Stimulated activated CD4-positive, alpha-beta T cell treated with anti-CD3 and anti-CD28 coated beads, Interleukin-2, amount 100 ng/mL, for 48 hours (primary cell): ENCODE measurements at places on chromosomes 16 and 17.
A peak's percentile ranks its signal among the peaks of the same experiment; 100 is the strongest.

DNA sequence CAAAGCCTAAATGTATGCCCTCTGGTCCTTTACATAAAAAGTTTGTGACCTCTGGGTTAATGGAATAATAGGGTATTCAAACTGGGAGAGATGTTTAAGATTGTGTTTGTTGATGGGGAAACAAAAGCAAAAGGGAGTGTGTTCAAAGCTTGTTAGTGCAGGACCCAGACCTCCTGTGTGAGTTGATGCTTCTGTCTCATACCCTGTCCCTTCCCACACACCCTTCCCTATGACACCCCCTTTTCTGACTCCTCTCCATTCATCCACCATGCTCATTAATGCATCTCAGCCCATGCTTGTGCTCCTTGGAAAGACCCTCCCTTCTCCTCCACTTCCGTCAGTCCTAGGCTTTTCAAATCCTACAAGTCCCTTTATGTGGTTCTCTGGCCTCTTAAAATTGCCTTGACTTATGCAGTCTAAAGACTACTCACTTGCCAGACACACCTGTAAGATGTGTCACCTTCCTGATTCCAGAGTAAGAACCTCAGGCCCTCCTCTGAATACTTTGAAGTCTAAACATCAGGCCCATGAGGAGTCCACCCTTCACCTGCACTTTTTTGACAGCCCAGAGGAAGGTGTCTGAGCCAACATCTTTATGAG is 128.0 kb upstream of the CACNG5 start:
- DNase-seq, result no peak

DNA sequence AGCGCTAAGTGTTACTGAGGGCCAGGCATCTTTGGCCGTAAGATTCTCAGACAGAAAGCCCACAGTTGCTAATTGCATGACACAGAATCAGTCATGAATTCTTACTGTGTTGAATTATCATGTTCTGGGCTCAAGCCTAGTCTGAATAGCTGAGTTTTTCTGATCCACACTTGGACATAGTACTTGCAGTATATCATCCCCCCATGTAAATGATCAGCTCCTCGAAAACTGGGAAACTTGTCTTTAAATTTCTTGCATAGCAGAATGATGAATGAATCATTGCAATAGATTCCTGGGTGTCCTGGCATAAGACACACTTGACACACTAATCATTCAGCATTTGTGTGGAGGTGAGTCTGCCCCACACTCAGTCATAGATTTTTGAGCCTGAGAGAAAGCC is 2.2 kb downstream of the MLYCD start:
- no peak for DNase-seq

GRCh38 chr17:69326377-69327059 is 415 bp downstream of the ABCA5 start:
- DNase-seq, result no peak

DNA sequence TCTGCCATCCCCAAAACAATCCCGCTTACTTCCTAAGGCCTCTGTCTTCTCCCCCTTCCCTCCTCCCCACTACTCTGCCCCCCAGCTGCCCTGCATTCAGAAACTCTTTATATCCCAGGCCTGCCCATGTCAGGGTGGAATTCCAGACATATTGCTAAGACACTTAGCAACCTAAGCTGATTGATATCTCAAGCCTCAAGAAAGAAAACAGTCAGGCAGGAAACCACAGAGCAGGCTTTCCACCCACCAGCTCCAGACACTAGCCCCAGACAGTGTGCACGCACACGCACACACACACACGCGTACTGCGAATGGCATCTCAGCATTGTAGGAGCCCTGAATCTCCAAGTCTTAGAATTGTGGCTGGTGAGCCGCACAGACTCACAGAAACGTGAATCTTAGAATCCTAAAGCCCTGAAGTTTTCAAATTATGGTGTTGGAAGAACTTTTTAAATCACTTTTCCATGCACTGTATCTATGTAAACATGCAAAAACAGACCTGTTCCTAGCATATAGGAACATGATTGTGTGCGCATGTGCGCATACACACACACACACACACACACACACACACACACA is 8.8 kb upstream of the LPCAT2 start:
- peak; percentile 15 for DNase-seq

- DNase-seq, result no peak
These were observed 41.3 kb upstream of the ZCCHC14 start for GRCh38 chr16:87534030-87534653.

DNA sequence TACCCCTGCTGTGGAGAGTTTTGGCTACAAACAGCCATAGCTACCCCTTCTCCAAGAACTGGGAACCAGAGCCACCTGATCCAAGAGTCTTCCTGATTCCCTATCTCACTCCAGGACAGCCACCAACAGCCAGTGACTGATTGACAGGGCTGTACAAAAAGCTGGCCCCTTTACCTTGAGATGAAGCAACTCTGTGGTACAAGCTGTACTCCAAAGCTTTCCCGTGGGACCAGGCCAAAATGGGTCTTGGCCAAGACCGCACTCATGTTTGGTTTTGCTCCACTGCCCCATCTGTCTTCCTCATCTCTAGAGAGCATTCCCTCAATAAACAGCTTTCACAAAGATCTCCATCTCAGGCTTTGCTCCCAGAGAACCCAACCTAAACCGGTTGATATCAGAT is 43.6 kb downstream of the RNF157 start:
- DNase-seq, result no peak

DNA sequence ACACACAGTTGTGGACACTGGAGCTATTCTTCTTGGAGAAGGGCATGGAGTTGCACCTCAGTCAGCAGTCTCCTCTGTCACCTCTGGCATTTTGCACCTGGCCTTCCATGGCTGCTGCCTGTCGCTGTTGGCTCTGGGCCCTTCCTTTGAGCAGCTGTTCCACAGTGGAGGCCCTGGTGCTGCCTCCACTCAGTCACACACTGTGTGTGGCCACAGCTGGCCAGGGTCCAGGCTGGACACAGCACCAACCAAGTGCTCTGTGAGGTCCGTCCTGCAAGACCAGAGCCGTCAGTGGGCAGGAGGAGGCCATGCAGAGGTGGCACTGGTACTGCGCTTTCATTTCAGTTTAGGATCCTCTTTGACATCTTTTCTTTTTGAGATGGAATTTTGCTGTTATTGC is 21.6 kb upstream of the MED9 start:
- DNase-seq, result no peak

- DNase-seq, result no peak
These were observed 14.7 kb downstream of the MPG start for GRCh38 chr16:92431-93339.

DNA sequence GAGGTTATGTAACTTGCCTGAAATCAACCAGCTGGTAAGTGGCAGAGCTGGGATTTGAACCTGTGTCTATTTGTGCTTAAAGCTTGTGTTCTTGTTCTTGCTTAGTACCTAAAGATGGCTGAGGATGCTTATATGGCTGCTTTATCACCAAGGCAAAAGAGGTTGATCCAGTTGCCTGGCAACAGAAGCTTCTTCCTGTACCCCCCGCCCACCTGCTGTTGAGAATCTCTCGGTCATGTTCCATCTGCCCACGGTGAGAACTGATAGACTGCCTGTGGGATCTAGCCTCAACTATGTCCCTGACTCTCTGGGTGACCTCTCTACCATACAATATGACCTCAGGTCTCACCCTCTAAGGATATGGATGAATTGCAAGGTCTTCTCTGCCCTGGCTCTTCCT is 60.7 kb downstream of the ABCC6 start:
- DNase-seq, result no peak

GRCh38 chr17:43778337-43779144 is at the start of gene DUSP3:
TSS of gene DUSP3 (minus strand) at chr17:43778977. CDS start at chr17:43778924, 53 bp downstream.
- DNase-seq, result peak; percentile 58

DNA sequence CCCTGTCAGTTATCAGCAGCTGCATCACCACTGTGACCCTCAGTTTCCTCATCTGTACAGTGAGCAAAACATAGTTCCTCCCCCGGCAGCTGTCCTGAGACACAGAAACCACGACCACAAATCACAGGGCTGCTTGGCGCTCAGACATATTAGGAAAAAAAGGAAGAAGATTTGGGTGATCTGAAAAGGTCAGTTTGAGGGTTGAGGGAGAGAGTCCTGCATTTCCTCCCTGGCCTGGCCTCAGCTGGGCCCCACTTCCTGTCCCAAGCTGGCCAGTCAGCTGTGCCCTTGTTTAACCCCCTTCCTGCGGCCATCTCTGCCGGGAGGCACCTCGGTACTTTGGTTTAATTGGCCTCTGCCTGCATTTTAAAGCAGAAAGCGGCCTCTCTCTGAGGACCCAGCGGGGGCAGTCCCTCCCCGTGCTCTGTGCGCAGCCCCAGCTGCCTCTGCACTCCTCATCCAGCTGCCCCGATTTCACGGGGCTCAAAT is 24.0 kb upstream of the CIBAR2 start:
- no peak for DNase-seq

- DNase-seq, result no peak
These were observed 806 bp downstream of the TBX21 start for GRCh38 chr17:47733674-47734410.

DNA sequence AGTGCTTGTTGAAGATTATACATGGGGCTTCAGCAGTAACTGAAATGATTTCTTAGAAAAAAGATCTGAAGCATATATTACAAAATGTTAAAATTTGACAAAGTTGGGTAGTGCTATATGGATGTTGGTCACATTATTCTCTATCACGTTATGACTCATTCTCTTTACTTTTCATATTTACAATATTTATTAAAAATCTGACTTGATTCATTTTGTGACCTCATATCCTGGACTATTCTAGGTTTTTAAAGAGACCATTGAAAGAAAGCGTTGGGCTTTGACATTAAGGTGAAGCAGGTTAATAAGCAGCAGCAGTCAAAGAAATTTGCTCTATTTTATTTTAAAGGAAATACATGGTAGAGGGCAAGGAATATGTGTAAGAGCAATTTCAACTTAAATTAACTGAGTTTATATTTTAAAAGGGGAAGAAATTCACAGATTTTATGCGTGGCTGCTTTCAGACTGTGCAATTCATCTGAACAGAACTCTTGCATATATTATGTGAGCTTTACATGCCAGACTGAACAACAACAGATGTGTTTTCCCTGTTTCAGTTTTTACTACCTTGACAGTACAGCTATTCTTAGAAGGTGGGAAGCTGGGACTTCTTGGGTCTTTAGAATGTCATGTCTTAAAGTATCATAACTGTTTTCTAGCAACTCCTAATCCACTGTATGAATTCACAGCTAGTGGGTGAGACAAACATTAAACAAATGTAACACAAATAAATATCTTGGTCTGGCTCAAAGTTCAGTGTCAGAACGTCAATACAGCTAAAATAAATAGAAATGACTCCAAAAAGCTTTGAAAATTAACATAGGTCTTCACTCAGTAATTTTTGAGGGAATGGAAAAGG is 10.4 kb upstream of the FAM20A start:
- DNase-seq, result no peak

DNA sequence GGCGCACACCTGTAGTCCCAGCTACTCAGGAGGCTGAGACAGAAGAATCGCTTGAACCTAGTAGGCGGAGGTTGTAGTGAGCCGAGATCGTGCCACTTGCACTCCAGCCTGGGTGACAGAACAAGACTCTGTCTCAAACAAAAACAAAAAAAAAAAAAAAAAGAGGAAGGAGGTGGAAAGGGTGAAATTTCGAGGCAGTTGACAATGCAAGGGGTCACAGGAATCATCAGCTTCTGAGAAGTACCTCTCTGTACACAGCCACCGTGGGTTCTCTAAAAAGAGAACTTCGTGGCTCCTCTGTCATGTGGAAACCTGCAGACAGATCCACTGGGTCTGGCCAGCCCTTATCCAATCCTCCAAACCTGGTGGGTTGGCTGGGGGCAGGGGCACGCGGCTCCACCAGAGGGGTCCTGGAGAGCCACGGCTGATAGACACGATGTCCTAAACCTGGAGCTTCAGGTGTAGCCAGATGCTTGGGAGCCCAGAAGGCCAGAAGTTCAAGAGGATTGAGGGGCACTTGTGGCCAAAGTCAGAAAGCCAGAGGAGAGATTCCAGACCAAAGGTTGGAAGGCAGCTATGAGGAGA is 540 bp upstream of the CD300LF start:
- no peak for DNase-seq

- no peak for DNase-seq
These were observed 627.6 kb downstream of the MAF start for GRCh38 chr16:78972986-78973385.

GRCh38 chr17:41393294-41393693 is 4.1 kb downstream of the KRT31 start:
- DNase-seq, result no peak

DNA sequence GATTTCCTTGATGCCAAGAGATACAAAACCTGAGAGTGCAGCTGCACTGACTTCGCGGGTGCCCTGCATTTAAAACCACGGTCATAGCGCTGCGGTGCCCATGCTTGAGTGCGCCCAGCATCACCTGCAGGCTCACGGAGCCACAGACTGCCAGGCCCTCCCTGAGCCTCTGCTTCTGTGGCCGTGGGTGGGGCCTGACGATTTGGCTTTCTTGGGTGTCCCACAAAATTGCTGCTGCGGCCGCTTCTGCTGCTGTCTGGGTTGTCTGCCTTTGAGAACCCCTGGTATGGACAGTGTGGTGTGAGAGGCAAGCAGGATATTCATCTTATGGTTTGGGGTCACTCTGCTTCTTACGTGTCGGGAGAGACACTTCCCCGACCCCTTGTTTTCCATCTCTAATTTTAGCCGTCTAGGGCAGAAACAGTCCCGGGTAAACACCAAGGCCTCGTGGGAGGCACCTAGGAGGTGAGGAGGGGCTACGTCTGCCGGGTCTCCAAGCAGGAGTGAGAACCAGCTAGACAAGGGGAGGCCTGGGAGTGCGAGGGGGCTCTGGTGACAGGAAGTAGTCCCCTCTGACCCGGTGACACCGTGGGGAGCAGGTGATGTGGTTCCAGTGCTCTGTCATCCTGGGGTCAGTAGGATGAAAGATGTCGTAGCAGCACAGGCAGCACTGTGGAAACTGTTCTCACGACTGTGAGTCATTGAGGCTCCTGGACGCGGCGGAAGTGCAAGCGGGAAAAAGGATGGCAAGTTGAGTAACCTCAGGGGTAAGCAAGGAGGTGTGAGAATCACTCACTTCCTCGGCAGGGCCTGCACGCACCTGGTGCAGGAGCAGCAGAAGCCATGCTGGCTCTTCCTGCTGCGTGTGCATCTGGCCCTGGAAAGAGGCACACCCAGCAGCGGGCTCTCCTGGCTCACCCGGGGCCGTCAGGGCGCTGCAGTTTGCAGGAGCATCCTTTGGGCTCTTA is 176.3 kb downstream of the RPTOR start:
- DNase-seq, result peak; percentile 41

GRCh38 chr16:19817122-19817521 is 67.5 kb downstream of the GPRC5B start:
- no peak for DNase-seq

GRCh38 chr17:66855204-66855603 is 20.3 kb downstream of the CACNG5 start:
- peak; percentile 55 for DNase-seq

DNA sequence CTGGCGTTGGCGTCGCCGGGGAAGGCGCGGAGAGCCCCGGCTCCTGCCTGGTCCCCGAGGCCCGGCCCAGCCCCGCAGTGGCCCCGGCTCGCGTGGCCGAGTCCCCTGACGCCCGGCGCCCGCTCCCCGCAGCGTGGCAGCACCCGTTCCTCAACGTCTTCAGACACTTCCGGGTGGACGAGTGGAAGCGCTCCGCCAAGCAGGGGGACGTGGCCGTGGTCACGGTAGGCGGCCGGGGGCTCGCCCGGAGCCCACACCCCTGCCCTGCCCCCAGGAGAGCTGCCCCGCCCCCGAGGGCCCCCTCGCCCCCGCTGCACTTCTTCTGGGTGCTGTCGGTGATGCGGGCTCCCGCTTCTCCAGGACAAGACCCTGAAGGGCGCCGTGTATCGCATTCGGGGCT is 466 bp downstream of the WDR90 start:
- DNase-seq, result no peak
